ENCODE measurements at places on chromosomes 16 and 17.

- DNase-seq: no peak
Observed at GRCh38 chr16:2090481-2090776, 42.6 kb downstream of the TSC2 start.

- no peak for DNase-seq
Observed at GRCh38 chr17:42313389-42313772, 25.1 kb downstream of the STAT5A start.

GRCh38 chr17:9529033-9529700, 46.5 kb downstream of the STX8 start:
- no peak for DNase-seq

GRCh38 chr16:67760956-67761230, 41.8 kb upstream of the GFOD2 start:
- DNase-seq: no peak

- DNase-seq: no peak
Observed at GRCh38 chr17:78184868-78185267, 2.0 kb downstream of the TK1 start.

- DNase-seq: no peak
Observed at GRCh38 chr17:40069751-40070708, 7.3 kb downstream of the THRA start.

- DNase-seq: no peak
Observed at GRCh38 chr17:38663964-38664644, 10.7 kb downstream of the EPOP start.

Measured in stimulated activated CD8-positive, alpha-beta memory T cell treated with anti-CD3 and anti-CD28 coated beads, Interleukin-12 subunit alpha, Interleukin-12 subunit beta, amount 100 ng/mL, for 4 hours (primary cell).